Osteoblast (primary cell): ENCODE measurements at places on chromosomes 7 and 10. TPM values are rescaled to one million over a fixed set of nuclear protein-coding genes. Genes with fewer than 3 reads are reported as not detected.

DENND11 gene
- total RNA-seq = 7.6 and 8.0 TPM in 2 replicates

C10orf105 gene
- total RNA-seq = under 0.01 TPM in 1 of 2 replicates, not detected in the other

PON1 gene
- not detected in 2 replicates for total RNA-seq

SLC18A3 gene
- total RNA-seq = not detected in 2 replicates

DNA sequence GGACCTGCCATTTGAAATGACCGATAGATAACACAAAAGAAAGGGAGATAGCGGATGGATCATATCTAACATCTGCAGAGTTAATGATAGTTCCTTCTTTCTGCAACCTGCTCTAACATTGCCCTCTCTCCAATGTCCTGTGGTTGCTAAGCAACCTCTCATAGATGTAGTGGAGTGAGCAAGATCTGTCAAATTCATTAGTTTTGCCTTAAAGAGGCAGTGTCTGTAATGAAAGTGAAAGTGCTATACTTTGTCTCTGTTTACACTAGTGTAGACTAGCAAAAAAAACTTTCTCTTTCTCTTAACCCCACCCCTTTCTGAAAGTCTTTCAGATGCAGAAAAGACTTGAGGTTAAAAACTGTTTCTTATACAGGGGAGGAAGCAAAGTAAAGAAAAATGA lies 1196.9 kb downstream of the SORCS3 start:
- DNase-seq = no peak

DNA sequence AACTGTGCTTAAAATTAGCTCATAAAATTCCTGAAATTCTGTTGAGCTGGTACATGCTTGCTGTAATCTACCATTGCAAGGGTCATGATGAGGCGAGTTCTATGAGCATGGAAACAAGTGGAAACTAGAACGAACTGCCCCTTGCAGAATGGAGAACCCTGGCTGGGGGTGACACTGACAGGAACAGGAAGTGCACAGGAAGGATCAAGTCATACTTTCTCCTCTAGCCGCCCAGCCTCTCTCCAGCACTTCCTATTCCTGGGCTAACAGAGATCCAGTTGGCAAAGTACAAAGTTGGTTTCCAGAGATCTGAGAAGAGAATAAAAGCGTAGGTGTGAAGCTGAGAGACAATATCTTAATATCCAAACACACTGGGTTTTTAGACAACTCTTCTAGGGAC lies 414.2 kb upstream of the PODXL start:
- DNase-seq = no peak

DNA sequence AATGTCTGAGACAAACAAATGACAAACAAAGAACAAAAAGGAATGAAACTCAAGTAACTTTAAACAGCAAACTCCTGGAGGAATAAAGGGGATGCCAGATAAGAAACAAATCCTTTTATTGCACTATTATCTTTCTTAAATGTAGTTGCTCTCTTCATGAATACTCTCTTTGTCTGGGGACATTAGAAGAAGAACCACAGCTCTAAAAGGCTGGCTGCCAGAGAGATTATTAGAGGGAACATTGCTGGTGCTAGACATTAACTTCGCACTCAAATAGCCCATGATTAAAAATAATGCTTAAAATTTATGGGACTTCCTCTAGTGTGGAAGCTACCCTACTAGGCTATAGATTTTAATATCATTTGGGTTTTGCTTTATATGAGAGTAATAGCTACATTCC lies 1330.4 kb downstream of the XPNPEP1 start:
- no peak for DNase-seq

DNA sequence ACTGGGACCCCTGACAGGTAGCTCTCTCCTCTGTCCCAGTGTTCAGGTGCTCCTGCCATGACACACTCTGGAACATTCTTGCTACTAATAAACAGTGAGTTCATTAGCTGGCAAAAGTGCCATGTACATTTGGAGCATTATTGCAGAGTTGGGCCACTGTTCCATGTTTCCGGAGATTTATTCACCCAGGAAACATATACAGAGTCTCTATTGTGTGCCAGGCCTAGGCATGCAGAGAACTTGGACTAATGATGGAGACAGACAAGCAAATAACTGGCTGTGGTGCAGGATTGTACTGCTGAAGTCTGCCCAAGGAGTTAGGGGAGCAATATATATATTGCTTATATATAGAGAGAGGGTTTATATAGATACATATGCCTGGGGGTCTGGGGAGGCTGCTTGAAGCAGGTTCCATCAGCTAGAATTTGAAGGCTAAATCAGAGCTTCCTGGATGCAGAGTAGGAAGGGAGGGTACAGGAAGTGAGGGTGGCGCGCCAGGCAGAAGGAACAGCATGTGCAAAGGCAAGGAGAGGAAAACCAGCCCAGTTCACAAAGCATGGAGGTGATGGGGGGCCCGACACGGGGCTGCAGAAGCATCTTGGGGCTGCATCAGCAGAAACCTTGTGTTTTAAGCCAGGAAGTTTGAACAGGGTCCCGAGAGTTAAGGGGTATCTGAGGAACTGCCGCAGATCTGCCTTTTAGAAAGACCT lies 22.7 kb upstream of the EEPD1 start:
- no peak for DNase-seq

DNA sequence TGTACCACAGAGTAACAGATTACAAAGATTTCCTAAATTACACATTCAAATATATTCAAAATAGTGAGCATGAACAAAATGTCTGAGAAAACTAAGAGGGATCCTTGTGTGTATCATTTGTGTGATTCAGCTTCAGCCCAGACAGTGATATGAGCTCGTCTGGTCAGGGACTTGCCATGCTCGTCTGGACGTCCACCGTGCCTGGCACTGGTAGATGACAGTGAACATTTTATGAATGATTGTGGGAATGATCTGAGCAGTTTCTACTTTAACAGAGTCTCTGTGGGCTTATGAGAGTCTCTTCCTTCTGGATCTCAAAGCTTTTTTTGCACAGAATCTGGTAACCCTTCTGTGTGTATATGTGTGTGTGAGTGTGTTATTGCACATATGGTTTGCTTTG lies 34.2 kb upstream of the ANKRD2 start:
- no peak for DNase-seq

GRCh38 chr7:84144935-84145334 lies 49.7 kb downstream of the SEMA3A start:
- no peak for DNase-seq
